ENCODE measurements at places on chromosomes 7 and 10.

DNA sequence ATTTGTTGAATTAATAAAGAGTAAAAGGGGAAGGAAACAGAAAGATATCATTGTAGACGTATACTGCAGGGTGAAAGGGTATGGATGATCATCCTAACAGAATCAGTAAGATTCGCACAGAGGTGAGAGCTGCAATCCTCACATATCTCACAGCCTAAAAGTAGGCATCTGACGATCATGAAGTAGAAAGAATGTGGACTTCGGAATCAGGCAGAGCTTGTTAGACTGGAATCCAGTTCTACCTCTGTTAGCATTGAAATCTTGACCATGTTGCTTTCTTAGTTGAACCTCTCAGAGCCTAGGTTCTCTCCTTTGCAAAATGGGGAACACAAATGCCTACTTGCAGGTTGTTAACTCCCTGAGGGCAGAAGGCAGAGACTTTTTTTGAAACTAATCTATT, 320.0 kb upstream of the C7orf33 start:
- DNase-seq, result no peak

DNA sequence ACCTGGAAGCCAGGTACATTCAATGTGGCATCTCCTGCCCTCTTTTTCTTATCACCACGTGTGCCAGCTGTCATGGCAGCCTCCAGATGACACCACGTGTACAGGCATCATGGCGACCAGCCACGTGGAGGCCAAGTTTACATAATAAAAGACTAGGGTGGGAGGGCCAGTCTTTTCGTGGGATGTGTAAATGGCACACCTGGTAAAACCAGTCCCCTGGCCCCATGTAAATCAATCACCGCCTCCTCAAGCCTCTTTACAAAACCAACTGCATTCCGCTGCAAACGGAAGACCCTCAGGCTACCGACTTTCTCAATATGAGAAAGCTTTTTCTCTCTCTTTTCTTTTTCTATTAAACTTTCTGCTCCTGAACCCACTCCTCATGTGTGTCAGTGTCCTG, 65.1 kb upstream of the PHF14 start:
- DNase-seq, result no peak

DNA sequence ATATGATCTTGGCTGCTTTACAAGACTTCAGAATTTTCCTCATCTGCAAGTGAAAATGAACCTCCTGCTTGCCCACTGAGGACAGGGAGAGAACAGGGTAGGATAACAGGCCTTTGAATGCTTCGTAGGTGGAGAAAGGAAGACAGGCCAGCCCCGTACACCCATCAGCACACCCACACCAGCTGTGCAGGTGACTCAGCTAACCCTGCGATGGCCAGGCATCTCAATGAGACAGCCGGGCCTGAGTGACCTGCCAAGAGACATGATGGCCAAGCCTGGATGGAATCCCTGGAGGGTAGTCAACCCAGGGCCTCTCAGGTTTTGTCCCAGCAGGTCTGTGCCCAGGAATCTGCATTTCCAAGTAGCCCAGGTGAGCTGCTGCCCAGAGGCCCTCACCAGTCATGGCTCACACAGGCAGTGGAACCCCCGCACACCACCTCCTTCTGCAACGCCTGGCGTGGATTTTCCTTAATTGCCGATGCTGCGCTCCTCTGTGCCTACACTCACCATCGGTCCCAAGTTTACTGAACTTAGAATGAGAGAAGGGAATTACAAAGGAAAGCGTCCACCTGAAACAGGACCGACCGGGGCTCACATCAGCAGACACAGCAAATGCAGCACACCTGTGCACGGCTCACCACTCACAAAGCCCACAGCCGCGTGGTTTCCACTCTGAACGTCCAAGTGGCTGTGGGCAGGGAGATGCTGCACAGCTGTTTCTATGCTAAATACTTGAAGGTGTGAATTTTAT, 163.7 kb downstream of the DIP2C start:
- DNase-seq, result no peak

DNA sequence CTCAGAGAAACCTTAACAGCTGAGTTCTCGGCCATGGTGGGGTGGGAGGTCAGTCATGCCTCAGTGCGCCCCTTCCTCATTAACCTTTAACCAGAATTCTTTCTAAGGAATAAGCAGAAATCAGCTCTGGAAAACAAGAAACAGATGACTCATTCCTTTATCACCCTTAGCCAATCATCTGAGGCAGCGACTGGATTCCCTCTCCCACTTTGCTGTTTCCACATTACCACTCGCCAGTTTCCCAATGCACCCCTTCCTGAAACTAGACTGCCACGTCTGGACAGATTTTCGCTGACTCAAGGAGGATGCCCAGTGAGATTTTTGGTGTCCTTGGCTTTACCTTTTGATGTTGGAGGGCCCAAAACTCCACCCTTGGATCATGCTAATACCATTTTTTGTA, 223.8 kb downstream of the PLXDC2 start:
- no peak for DNase-seq

- no peak for DNase-seq
Measured at GRCh38 chr7:69825113-69825972, 227.1 kb downstream of the AUTS2 start.

DNA sequence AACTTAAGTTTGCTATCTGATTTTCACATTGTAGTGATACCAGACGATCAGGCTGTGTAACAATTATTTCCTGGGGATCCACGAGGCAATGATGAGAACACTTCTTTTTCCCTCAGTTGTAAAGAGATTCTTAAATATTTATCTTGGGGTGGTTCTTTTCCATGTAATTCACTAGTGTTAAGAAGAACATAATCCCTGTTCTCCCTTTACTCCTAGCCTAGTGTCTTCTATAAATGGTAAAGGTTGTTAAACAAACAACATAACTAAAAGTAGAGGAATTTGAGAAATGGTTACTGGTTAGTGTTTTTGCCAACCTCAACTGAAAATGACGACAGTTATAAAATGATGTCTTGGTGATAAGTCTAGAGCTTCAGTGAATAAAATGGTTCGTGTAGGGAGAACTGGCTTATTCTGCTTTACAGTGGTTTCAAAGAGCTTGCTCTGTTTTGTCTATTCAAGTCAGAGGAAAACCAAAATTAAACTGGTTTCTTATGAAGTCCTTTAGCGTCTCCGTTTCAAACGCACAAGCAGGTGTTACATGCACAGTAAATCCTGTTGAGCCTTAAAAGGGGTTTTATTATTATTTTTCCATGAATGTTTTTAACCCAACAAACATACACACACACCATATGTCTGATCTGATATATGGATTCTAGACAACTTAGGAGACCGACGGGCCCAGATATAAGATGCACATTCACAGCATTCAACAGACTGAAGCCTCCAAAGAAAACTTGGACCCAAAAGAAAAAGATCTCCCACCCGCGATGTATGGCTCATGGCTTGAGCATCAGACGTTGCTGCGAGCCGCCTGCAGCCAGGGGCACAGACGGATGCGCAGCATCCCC, 1.1 kb downstream of the TBX20 start:
- DNase-seq, result no peak

DNA sequence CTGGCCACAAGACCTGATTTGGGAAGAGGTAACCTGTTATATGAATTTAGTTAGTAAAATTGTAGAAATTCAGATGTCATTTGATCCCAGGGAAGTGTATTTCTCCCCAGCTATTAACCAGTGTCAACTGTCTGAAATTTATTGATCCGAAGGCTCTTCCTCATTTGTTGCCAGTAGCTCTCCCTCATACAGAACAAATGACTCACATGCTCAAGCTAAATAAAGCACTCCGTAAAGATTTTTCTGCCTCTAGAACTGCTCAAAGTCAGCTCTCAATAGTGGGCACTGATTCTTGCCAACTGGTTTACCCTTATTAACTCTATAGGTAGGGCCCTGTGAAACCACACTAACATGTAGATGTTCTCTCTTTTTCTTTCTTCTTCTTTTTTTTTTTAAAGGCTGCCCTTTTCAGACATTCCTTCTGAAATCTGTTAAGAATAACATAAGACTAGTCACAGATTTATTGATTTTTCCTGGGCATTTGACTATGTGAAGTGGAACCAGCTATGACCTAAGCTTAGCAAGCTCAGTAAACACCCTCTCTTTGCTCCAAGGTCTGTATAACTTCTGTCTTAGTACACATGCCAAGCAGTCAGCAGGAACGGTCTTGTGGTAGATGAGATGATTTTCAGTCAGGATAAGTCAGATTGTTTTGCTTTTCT, 21.8 kb downstream of the RPA3 start:
- no peak for DNase-seq

All from hypothalamus (tissue), 51 donors.